ENCODE measurements at places on chromosomes 2 and 18.
A peak's percentile ranks its signal among the peaks of the same experiment; 100 is the strongest.

- DNase-seq: no peak
Observed at GRCh38 chr2:11774600-11774999, 28.2 kb downstream of the LPIN1 start.

GRCh38 chr2:238998801-238999200 is 150.9 kb downstream of the TWIST2 start:
- DNase-seq: no peak

DNA sequence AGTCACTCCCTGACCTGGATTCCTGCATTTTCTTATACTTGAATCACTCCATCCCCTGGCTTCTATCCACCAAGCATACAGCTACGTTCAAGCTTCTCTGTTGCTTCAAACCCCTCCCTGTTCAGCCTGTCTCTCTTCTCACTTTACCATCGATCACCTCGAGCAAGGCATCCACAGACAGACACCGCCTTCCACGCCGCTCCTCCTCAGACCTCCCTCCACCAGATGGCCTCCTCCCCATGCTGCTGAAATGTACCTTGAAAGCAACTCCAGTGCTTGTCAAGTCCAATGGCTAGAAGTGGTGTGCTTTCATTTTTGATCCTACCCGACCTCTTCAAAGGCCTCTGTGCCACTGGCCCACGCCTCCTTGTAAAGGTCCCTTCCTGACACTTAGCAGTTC is 131.3 kb upstream of the ACAA2 start:
- peak; percentile 86 for DNase-seq

DNA sequence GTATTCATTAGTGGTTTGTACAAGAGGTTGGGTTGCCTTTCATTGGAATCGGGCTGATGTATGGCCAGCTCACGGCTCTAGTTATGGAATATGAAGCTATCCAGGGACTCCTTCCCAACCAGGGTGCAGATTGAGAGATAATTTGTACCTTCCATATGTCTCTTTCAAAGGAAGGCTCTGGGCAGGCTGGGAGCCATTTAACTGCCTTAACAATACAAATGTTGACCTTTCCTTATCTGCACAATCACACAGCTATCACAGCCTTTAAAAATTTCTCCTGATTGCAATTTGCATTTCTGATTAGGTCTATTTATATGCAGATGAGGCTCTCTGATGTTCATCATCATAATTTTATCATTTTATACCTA is 58.7 kb downstream of the MYO3B start:
- no peak for DNase-seq

DNA sequence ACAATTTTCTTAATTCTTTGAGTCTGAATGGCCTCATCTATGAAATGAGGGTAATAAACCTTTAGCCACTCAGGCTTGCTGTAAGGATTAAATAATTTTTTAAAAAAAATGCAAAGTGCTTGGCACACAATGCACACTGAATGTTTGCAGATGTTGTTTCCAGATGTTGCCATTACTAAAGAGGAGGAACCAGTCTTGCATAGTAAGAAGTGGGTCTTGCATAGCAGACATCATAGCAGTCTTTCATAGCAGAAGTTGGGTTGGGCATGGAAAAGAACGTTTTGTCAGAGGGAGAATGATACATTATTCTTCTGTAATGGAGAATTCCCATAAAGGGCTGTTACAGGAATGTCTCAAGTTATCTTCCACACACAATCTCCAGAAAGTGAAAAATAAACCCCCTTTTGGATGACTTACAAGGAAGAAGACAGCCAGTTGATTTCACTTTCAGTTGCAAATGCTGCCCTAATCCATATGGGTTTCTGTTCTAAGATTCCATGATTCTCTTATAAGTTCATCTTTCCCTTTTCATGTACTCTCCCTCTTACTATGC is 327.7 kb downstream of the SUCLG1 start:
- DNase-seq: no peak

DNA sequence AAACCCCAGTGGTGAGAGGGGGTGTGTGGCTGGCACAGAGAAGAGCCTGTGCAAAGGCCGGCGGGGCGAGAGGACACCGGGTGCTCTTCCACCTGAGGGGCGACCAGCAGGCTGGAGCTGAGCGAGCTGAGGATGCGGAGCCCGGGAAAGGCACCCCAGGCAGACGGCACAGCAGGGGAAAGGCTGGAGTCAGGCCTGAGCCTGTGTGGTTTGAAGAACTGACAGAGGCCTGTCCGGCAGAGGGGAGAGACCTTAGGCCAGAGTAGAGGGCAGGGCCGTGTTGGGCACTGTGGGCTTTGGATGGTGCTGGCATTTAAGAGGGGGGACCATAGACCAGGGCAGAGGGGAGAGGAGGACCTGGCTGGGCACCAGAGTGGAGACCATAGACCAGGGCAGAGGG is 149.8 kb downstream of the RTP5 start:
- no peak for DNase-seq

DNA sequence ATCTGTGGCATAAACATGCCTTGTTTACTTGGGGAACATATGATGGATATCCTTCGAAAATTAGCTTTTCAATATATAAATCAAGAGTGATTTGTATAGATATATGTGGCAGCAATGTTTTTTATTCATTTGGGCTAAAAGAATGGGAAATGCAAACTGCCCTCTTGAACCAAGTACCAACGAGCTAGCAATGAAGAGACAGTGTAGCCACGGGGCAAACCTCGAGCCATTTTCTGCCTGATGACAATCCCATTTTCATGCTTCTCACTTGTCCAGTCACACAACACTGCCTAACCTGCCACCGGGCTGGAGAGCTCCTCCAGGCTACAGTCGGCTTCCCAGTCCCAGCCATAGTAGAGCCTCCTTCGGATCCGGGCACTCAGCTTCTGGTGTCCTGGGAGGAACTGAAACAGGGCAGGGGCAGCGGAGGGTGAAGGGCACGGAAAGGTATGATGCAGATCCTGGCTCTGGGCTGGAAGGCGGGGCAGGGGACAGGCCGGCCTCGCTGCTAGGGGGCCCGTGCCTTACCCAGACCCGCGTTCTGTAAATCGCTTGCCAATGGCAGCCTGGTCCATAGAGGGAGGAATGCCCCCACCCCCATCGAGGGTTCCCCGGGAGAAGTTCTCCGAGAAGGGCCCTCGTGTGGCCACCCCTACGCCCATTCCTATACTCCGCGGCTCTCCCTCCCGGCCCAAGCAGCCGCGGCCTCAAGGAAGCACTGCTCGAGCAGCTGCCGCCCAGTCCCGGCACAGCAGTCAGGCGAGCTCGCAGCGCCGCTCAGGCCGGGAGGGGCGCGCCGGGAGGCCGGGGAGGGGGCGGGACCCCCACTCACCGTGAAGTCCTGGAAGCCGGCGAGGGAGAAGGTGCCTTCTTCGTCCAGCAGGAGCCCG is 552 bp downstream of the CNPPD1 start:
- DNase-seq: no peak

- no peak for DNase-seq
Observed at GRCh38 chr18:2978661-2979106, 34.3 kb downstream of the LPIN2 start.

DNA sequence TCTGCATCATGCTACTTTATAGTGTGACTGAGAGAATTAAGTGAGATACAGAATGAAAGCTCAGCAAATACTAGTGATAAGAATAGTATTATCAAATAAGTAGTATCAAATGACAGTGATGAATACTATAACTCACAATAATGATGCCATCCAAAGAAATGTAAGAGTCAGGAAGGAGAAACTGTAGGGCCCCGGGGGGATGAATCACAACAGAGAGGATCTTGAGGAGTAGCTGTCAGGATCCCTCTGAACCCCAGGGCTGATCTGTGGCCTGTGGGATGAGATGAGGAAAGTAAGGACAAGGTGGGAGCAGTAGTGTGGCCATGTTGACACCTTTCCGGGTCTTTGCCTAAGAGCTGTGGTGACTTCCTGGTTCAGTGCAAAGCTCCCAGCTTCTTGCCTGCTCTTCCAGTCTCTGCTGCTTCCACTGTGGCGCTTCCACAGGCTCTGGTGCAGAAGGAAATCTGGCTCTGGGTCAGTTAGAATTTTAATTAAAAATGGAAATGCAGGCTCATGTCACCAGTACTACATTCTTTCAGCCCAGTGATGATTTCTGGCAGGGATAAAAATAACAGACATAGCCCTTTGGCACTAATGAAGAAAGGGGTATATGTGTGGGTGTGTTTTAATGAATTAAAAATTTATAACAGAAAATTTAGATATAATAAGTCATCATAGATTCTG is 166.9 kb downstream of the MYO3B start:
- DNase-seq: no peak

DNA sequence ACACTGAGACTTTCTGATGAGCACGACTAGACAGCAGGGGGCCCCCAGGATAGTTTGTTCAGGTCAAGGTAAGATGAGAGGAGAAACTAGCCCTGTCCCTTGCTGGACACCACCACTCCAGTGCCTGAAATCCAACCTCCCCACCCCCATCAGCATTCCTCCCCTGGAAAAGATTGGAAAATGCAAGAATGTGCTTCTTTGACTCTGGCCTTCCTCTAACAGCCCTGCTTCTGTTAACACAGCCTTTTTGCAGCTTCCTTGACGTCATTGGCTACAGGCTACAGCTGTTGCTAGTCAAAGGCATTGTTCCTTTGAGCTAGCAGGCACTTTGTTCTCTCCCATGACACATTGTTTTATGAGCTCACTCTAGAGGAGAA is 20.1 kb upstream of the LTBP1 start:
- no peak for DNase-seq

GRCh38 chr2:134628453-134628852 is 90.3 kb downstream of the TMEM163 start:
- no peak for DNase-seq

- no peak for DNase-seq
Observed at GRCh38 chr18:24985586-24985985, 366.4 kb downstream of the ZNF521 start.

- DNase-seq: no peak
Observed at GRCh38 chr2:128456281-128456680, 137.6 kb upstream of the HS6ST1 start.

Data from WERI-Rb-1 (cell line).